ENCODE measurements at places on chromosomes 2 and 18.

DNA sequence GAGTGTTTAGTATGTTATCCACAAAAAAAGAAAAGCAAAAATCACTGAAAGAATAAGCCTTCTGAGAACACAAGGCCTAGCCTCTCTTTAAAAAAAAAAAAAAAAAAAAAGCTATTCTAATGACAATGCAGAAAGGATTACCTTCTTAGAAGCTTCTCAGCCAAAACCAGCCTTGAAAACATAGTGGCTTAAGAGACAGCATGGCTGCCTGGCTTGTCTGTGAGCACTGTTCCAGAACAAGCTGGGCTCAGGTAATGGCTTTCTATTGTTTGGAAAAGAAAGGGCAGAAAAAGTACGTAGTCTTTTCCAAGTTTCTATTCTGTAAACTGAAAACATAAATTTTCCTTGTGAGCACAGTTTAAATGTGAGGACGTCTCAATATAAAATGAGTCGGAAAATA is 119.5 kb downstream of the MAP3K20 start:
- DNase-seq: no peak

GRCh38 chr18:43046322-43046721 is 69.2 kb downstream of the RIT2 start:
- DNase-seq: no peak

- no peak for DNase-seq
Observed at GRCh38 chr2:56325661-56326345, 142.0 kb downstream of the CCDC85A start.

DNA sequence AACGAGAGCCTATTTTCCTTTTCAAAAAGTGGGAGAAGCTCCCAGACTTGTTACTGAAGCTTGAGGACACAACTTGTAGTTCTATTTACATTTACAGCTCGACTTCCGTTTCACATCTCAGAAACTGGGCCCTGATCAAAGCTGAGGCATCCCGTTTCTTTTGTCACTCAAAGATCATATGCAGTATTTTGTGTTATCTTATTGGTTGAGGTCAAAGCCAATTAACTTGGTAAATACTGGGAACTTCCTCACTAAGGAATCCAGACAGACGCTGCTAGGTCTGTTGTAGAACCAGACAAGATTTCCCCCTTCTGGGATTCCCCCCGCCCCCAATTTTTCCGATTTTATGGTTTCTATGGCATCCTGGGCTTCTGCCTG is 50.3 kb downstream of the TSN start:
- DNase-seq: no peak
